ENCODE measurements at places on chromosomes 2 and 18. TPM values are rescaled to one million over a fixed set of nuclear protein-coding genes. Genes with fewer than 3 reads are reported as not detected.

Gene DSG4
- 0.05 TPM for total RNA-seq

Gene C2orf92
- total RNA-seq: 0.60 TPM

Gene RASGRP3
- total RNA-seq: 0.19 TPM

Gene NUP35
- total RNA-seq: 13.8 TPM

Gene DOK6
- not detected for total RNA-seq

Gene CYRIA
- total RNA-seq: 1.1 TPM

Gene SLC8A1
- total RNA-seq: 1.1 TPM

Gene RAB12
- total RNA-seq: 44.9 TPM

Gene SH3BP4
- 20.7 TPM for total RNA-seq

Gene RSAD2
- not detected for total RNA-seq

Gene LOXHD1
- total RNA-seq: not detected

Measured in airway epithelial cell (primary cell).